CD4-positive, alpha-beta memory T cell (primary cell): ENCODE measurements at places on chromosomes 16 and 17.

DNA sequence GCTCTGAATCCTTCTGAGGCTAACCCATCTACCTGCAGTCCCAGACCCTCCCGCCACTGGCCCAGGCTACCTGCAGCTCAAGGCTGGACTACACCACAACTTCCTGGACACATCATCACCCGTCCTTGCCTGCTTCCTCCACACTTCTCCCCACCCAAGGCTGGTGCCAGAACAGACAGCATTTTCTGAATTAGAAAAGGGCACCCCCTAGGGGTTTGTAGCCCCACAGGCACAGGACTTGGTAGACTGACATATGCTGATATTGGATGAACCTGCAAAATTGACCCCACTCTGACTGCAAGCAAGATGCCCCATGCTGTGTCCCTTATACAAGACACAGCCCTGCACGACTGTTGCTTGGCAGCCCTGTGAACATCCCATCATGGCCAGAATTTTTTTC lies 271.5 kb upstream of the C16orf82 start:
- H3K27ac ChIP-seq, result no peak overlapping the region
- no peaks in the 10 kb centered on the region for H3K27me3 ChIP-seq
- H3K4me3 ChIP-seq, result no peak overlapping the region
- no peaks in the 10 kb centered on the region for H3K36me3 ChIP-seq

DNA sequence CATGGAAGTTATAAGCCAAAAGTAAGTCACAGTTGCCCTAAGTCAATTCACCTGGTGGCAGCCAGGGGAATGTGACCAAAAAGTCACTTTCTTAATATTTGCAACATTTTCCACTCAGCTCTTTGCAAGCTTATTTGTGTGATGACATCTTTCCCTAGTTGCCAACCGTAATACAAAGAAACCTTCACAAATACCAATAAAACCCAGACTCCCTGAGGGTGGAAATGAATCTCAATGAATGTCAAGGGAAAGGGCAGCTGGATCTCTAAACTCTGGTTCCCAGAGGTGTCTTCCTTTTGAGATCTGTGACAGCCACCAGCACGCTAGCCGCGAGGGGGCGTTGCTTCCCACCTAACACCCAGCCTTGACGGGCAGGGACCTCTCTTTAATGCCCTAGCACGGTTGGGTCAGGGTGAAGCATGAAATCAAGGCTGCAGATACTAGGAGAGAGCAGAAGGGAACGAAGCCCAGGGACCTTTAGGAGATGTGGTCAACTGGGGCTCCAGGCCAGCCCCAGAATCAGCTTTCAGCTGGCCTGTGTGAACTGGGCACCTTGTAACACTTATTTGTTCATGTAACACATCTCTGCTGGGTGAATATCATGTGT lies 82.2 kb downstream of the CMC2 start:
- DNase-seq, result peak; percentile 13
- H3K27me3 ChIP-seq, result no peaks in the 10 kb centered on the region
- H3K4me3 ChIP-seq, result no peak overlapping the region
- no peak overlapping the region for H3K27ac ChIP-seq
- no peaks in the 10 kb centered on the region for H3K4me1 ChIP-seq

DNA sequence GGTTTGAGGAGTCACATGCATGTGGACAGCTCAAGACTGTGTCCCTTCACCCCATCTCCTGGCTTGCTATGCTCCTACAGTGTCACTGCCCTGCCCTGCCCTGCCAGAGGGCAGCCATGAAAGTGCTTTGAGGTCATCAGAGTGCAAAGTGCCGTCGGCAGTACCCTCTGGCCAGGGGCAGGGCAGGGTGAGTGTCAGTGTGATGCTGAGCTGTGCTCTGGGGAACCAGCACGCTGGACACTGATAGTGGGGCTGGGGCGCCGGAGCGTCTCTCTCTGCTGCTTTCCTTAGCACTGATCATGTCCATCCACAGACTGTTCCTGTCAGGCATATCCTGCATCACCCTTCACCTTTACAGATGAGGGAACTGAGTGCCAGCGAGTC lies 1.6 kb upstream of the SPATA32 start:
- H3K27me3 ChIP-seq, result no peaks in the 10 kb centered on the region
- H3K4me3 ChIP-seq, result no peak overlapping the region
- no peak for DNase-seq
- no peak overlapping the region for H3K27ac ChIP-seq
- peaks cover 42% of the 10 kb centered on the region for H3K36me3 ChIP-seq

DNA sequence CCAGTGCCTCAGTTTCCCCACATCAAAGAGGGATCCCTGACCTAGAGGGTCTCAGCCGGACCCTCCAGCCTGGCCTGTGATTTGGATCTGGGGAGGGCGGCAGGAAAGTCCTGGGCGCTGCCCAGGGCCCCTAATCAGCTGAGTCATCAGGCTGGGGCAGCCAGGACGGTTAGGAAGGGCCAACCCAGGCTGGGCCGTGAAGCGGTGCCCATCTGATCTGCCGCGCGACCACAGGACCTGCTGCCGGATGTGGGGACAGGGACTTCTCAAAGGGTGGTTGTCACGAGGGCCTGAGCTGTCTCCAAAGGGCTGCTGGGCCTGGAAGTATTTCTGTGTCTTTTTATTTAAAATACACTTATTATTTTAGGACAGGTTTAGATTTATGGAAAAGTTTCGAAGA lies 4.4 kb downstream of the TPSAB1 start:
- H3K27ac ChIP-seq, result no peak overlapping the region
- H3K27me3 ChIP-seq, result no peaks in the 10 kb centered on the region
- H3K4me1 ChIP-seq, result no peaks in the 10 kb centered on the region
- no peak overlapping the region for H3K4me3 ChIP-seq

GRCh38 chr17:3977387-3977786 lies 13.2 kb upstream of the ATP2A3 start:
- H3K27ac ChIP-seq, result no peak overlapping the region
- no peak for DNase-seq
- no peaks in the 10 kb centered on the region for H3K27me3 ChIP-seq
- H3K4me3 ChIP-seq, result no peak overlapping the region

GRCh38 chr17:45092911-45093430 lies 31.9 kb downstream of the NMT1 start:
- no peak overlapping the region for H3K27ac ChIP-seq
- H3K4me1 ChIP-seq, result no peaks in the 10 kb centered on the region
- H3K36me3 ChIP-seq, result peaks cover 68% of the 10 kb centered on the region
- DNase-seq, result no peak
- H3K27me3 ChIP-seq, result no peaks in the 10 kb centered on the region

DNA sequence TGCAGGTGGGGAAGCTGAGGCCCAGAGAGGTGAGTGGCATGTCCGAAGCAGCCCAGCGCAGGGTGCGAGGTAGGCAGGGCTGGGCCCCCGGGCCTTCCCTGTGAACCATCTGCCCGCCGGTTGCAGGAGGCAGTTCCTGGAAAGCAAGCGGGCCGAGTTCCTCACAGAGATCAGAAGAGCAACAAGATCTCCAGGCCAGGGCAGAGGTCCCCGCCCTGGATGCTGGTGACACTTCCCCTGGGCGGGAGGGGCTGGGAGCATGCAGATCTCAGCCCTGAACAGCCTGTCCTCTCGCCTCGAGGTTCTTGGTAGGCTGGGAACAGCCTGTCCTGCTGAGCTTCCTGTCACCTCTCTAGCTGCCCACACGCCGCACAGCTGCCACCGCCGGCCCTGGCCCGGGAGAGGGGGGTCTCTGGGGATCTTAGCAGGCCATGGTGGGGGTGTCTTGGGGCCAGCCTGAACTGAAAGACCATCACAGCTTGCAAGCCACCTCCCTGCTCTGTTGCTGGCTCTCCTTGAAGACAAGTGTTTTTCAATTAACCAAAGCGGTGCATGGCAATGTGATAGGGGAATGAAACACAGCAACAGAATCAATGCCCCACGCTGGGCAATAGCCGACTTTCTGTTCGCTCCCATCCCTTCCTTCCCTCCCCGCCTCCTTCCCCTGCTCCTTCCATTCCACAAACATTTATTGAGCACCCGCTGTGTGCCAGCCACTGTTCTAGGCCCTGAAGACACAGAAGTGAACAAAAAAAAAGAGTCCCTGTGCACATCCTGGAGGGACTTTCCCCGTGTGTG lies 31.7 kb downstream of the SOCS1 start:
- peak overlapping the region; percentile 56 for H3K4me3 ChIP-seq
- H3K4me1 ChIP-seq, result peaks cover 41% of the 10 kb centered on the region
- peak; percentile 63 for DNase-seq
- H3K27me3 ChIP-seq, result no peaks in the 10 kb centered on the region

- no peak overlapping the region for H3K4me3 ChIP-seq
- peaks cover 9% of the 10 kb centered on the region for H3K27me3 ChIP-seq
- H3K4me1 ChIP-seq, result no peaks in the 10 kb centered on the region
- H3K36me3 ChIP-seq, result no peaks in the 10 kb centered on the region
- DNase-seq, result no peak
- H3K27ac ChIP-seq, result no peak overlapping the region
These were observed 9.7 kb downstream of the IRX6 start for GRCh38 chr16:55333684-55334083.

- no peak overlapping the region for H3K27ac ChIP-seq
- no peak for DNase-seq
- no peaks in the 10 kb centered on the region for H3K4me1 ChIP-seq
- no peaks in the 10 kb centered on the region for H3K36me3 ChIP-seq
- no peak overlapping the region for H3K4me3 ChIP-seq
These were observed 254.1 kb upstream of the IRX3 start for GRCh38 chr16:54540525-54541180.

DNA sequence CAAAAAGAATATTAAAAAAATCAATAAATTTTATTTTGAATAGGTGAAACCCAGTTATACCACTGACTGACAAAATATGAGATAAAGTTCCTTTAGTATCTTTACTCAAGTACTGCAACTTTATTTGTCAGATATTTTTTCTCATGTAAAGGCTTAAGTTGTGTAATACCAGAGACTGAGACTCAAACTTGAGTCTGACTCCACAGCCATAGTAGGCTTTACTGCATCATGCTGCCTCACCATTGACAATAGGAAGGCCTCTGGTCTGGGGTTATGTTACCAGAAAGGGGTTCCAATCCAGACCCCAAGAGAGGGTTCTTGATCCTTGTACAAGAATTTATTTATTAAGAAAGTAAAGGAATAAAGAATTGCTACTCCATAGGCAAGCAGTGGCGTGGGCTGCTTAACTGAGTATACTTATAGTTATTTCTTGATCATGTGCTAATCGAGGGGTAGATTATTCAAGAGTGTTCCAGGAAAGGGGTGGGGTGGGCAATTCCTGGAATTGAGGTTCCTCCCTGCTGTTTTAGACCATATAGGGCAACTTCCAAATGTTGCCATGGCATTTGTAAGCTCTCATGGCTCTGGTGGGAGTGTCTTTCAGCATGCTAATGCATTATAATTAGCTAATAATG lies 187.4 kb upstream of the WSB1 start:
- H3K27ac ChIP-seq, result no peak overlapping the region
- H3K4me1 ChIP-seq, result no peaks in the 10 kb centered on the region
- no peak for DNase-seq
- H3K4me3 ChIP-seq, result no peak overlapping the region
- no peaks in the 10 kb centered on the region for H3K36me3 ChIP-seq
- H3K27me3 ChIP-seq, result no peaks in the 10 kb centered on the region

DNA sequence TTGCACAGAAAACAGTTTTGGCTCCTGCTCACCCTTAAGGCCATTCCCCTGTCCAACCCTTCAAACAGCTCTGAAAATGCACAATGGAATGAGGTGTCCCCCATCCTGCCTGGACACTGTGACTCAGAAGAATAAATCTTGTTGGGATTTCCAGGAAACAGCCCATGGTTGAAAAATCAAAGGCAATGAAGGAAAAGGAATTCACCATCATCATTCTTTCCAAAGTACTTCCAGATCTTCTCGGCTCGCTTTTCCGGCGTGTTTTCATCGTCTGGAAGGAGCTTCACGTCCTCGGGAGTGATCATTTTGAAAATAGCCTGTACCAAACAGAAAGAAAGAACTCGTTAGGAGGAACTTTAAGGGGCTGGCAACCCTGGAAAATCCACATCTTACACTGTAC lies 4.3 kb downstream of the RCVRN start:
- H3K4me3 ChIP-seq, result no peak overlapping the region
- no peak for DNase-seq
- H3K36me3 ChIP-seq, result no peaks in the 10 kb centered on the region

DNA sequence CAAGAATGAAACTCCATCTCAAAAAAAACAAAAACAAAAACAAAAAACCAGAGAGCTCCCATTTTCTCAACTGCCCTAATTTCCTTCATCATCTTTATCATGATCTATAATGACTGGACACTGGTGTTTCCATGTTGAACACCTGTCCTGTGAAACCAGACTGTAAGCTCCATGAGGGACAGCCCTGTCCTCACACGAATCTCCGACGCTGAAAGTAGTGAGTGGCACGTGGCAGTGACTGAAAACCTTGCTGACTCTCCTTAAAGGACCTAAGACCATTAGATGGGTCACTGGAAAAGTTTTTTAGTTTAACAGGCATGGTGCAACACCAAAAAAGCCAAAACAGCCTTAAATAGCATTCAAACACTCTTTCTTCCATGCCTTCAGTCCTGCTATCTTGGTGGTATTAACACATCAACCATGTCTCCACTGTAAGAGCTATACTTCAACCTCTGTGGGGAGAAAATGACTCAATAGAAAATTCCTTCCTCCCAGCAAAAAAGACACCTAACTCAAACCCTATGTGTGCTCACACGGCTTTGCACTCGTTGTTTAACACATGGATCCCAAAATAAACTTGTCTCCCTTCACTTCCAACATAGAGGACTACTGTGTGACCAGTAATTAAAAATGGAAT lies 8.3 kb downstream of the AXIN2 start:
- no peak for DNase-seq
- H3K36me3 ChIP-seq, result peaks cover 16% of the 10 kb centered on the region
- peaks cover 46% of the 10 kb centered on the region for H3K4me1 ChIP-seq
- no peak overlapping the region for H3K27ac ChIP-seq
- H3K27me3 ChIP-seq, result no peaks in the 10 kb centered on the region
- H3K4me3 ChIP-seq, result no peak overlapping the region

GRCh38 chr16:79437764-79438751 lies 162.5 kb downstream of the MAF start:
- H3K27me3 ChIP-seq, result no peaks in the 10 kb centered on the region
- H3K36me3 ChIP-seq, result no peaks in the 10 kb centered on the region
- no peak for DNase-seq
- no peaks in the 10 kb centered on the region for H3K4me1 ChIP-seq
- no peak overlapping the region for H3K4me3 ChIP-seq
- no peak overlapping the region for H3K27ac ChIP-seq

GRCh38 chr17:73307130-73307529 lies 4.7 kb downstream of the CDC42EP4 start:
- peaks cover 10% of the 10 kb centered on the region for H3K4me1 ChIP-seq
- H3K4me3 ChIP-seq, result no peak overlapping the region
- no peaks in the 10 kb centered on the region for H3K36me3 ChIP-seq
- no peak overlapping the region for H3K27ac ChIP-seq

GRCh38 chr16:85650844-85651628 lies 37.7 kb downstream of the GINS2 start:
- no peaks in the 10 kb centered on the region for H3K27me3 ChIP-seq
- no peaks in the 10 kb centered on the region for H3K4me1 ChIP-seq
- no peak for DNase-seq
- H3K27ac ChIP-seq, result no peak overlapping the region
- no peaks in the 10 kb centered on the region for H3K36me3 ChIP-seq
- no peak overlapping the region for H3K4me3 ChIP-seq
